ENCODE measurements at places on chromosomes 5 and 9.

DNA sequence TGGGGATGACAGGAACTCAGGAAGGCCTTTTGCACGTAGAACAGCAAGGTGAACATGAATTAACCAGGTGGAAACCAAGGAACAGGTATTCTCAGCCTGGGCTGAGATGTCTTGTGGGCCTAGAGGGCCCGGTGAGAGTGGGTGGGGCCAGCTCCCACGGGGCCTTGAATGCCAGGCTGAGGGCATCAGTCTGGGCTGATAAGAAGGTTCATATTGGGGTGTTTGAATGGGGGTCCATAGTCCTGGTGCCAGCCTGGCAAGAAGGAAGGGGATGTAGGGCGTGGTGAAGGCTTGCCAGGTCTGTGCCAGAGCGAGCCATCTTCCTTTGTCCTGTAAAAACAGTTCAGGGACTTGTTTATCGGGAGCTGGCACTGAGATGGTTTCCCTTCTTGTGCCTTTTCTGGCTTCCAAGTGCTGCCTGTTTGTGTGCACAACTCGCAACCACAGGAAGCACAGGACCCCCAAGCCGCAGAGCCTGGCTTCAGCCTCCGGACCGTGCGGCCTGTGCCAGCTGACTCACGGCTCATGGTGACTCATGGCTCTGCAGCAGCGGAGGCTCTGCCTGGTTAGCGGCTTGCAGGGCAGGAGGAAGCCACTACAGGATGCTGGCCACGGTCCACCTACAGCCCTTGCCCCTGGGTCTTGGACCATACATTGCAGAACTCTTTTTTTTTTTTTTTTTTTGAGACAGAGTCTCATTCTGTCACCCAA is 2.4 kb downstream of the CARD19 start:
- peak; percentile 22 for DNase-seq

DNA sequence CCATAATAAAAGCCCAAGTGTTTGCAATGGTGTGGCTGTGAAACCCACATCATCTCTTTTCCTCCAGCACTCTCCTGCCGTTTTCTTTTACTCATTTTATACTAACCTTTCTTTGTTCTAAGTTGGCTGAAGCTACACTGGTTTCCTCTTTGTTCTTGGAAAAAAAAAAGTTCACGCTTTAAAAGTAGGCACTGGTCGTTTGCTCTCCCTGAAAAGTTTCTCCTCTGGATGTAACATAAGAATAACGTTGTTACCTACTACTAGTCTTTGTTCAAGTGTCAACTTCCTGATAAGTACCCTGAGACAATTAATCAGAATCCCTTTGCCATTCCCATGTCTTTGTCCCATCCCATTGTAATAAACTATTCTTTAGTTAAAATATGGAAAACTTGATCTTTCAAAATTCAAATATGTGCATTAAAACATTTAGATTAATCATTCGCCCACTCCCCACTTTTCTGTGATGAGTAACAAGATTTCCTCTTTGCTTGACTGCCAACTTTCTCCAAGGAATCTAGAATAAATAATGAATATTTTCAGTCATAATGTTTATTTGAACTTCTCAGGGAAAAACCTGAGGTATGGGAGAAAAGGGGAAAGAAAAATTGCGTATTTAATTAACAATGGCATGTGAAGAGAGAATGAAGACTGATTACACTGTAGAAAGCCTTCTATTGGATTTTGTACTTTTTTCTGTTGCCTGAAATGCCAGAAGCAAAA is 454.3 kb upstream of the CTNND2 start:
- no peak for DNase-seq

DNA sequence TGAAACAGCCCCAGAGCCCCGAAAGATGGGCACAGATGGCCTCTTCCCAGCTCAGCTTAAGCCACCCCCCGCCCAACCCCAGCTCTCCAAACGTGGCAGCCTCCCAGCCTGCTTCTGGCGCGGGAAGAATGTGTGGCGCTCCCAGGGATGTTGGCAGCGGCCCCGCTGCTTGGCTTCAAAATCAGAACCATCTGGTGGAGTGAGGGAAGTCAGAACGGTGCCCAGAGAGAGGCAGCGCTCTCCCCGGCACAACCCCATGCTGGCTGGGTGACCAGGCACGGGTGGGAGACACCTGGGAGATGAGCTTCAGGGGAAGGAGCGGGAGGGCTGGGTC is 72.7 kb upstream of the ORM1 start:
- no peak for DNase-seq

DNA sequence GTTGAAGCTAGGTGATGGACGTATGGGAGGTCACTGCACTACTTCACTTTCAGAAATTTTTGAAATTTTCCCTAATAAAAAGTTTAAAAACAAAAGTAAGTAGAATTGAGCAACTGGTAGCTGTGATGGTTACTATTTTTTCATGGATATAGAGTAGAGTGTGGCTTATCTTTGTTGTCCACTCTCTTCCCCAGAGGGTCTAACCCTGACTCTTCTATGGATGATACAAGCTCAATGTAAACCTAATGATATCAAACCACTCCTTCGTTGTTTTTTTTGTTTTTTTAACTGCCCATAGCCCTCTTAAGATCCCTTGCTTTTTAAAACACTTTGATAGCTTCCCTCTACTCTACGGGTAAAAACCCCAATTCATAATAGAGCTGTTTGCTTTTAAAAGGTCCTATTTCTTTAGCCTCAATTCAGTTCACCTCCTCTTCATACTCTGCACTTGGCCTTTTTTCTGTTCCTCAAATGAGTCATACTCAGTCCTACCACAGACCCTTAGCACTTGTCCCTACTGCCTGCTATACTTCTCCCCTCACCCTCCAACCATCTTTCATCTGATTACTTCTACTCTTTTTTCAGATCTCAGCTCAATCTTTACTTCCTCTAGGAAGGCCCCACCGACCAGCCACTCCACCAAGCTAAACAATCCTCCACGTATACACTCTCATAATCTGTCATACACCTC is 2.6 kb downstream of the HDAC3 start:
- no peak for DNase-seq

GRCh38 chr9:137021568-137021978 is 6.5 kb downstream of the ABCA2 start:
- DNase-seq = no peak

DNA sequence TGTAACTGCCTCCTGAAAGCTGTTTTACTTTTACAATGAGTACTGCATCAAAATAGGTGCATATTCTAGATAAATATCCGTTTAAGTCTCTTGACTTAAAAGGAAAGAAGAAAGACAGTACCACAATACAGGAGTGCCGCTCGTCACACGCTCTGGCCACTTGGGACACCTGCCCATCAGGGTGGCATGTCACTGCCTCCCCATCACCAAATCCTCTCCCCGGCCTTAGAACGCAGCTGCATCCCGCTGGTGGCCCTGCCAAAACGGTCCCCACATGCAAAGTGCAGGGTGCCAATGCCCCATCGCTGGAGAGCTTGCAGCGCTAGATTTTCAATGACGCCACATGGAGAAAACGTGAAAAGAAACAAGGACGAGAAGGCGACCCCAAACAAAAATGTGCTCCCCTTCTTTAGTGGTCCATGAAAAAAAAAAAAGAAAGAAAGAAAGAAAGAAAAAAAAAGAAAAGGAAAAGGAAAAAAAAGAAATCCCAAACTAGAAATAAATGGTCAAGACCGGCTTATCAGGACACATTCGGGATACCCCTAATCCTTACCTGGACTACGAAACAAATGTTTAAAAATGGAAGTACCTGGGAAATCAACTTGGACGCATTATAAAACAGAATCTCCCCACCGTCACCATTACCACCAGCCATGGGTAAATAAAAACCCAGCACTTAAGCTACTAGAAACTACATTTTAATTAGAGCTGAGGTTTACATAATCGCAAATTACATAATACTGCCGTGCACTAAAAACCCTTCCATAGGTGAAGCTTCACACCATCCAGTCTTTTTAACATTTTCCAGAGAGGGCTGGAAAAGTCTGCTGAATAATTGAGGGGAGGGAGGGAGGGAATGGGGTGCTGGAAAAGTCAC is 1.0 kb downstream of the ANKH start:
- DNase-seq = peak; percentile 42

DNA sequence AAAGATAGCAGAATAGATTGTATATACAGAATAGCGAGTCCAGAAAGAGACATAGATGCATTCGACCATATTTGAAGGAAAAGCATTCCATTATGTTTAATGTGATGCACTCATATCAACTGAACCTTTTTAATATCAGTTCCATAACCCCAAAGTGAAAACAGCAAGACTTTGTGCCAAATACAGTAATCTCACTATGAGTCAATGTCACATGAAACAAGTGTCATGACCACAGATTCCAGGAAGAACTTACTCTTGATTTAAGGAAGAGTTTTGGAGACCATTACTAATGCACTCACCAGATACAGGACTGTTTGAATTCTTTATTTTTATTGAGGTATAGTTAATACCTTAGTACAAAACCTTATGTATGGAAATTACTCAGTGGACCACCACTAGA is 220.5 kb downstream of the SH3GL2 start:
- no peak for DNase-seq

DNA sequence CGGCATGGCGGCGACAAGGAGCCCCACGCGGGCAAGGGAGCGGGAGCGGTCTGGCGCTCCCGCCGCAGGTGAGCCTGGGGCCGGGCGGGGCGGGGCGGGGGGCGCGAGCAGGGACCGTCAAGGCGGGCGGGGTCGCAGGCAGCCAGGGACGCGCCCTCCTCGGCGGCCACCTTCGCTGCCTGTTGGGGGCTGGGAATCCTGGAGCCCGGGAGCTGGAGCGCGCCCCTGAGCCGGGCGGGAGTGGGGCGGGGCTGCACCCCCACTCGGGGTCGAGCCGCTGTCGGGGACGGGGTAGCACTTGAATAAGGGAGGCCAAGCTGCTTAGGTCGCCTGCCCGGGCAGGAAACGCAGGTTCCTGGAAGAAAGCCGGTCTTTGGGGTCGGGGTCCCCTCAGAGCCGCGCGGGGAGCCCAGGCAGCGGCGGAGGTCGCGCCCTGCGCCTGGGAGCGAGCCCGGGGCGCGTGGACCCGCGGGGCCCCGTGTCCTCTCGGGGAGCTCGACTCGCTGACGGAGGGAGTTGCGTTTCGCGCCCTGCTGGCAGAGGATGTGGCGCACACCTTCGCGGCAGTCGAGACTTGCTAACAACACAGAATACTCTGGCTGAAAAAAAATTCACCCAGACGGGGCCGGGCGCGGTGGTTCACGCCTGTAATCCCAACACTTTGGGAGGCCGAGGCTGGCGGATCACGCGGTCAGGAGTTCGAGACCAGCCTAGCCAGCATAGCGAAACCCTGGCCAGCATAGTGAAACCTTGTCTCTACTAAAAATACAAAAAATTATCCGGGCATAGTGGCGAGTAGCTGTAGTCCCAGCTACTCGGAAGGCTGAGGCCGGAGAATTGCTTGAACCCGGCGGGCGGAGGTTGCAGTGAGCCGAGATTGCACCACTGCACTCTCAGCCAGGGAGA is 552 bp downstream of the OTULINL start:
- peak; percentile 67 for DNase-seq

DNA sequence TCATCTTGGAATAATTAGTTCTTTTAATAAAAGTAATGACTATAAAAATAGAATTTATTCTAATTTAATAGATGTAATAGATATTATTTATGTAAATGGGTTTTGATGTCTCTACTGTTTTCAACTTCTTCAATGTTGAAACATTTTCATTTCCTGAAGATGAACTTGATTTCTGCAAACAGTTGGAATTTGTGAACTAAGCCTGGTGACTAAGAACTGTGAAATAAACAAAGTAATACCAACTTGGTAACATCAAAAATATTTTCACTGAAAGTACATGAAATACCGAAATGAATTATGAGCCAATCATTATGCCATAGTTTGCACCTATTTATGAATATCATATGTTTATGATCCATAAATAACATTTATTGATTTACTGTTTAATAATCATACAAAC is 143.8 kb upstream of the FGF10 start:
- DNase-seq = no peak

GRCh38 chr9:120158221-120158620 is 421.7 kb downstream of the CDK5RAP2 start:
- no peak for DNase-seq

Measured in activated naive CD8-positive, alpha-beta T cell treated with anti-CD3 and anti-CD28 coated beads, Interleukin-2, amount 50 U/mL, for 16 hours (primary cell).